ENCODE measurements at places on chromosomes 3 and 15.

DNA sequence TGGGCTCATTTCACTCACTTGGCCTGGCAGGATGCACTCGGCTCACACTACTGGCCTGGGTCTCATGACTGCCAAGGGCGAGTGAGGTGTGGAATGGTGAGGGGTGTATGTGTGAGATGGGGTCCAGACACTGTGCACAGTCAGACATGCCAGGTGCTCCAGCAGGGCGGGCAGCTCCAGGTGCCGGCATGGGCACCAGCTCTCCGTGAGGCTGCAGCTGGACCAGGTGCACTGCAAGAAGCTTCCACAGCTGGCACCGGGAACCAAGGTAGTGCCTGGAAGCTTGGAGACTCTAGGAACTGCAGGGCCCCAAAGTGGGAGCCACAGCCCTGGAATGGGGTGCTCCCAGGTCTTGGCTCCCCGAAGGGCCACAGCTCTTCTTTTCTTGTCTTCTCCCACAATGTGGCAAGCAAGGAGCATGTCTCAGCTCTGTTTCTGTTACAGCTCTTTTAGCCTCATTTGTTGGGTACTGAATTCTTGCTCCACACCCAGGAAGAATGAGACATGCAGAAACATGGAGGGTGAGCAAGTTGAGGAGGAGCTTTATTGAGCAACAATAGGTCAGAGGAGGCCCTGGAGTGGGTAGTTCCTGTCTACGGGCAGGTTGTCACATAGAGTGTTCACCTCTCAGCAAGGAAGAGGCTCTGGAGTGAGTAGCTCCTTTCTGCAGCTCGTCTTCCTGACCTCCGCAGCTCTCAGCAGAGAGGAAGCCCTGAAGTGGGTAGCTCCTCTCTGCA lies 762.8 kb downstream of the CADM2 start:
- DNase-seq, result no peak

GRCh38 chr3:117793622-117794265 lies 1084.2 kb downstream of the TUSC7 start:
- DNase-seq, result no peak

DNA sequence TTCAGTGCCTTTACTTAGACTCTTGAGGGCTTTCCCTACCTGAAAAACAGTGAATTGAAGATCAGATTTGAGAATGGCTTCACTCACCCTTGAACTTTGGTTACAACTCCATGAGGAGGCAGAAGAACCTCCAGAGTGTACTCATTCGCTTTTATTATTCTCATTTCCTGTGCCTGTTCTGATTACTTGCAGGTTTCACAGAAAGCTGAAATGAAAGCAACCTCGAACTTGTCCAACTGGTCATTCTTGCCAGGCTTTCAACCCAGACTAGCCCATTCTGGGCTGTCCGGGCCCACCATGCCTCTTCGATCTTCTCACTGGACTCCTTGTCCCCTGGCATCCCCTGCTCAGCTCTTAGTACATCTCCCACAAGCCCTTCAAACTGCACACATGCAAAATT lies 20.2 kb upstream of the THUMPD3 start:
- no peak for DNase-seq

- DNase-seq, result no peak
These were observed 21.8 kb downstream of the CDCP1 start for GRCh38 chr3:45124352-45124751.

GRCh38 chr15:60347480-60348049 lies 50.2 kb downstream of the ANXA2 start:
- no peak for DNase-seq

DNA sequence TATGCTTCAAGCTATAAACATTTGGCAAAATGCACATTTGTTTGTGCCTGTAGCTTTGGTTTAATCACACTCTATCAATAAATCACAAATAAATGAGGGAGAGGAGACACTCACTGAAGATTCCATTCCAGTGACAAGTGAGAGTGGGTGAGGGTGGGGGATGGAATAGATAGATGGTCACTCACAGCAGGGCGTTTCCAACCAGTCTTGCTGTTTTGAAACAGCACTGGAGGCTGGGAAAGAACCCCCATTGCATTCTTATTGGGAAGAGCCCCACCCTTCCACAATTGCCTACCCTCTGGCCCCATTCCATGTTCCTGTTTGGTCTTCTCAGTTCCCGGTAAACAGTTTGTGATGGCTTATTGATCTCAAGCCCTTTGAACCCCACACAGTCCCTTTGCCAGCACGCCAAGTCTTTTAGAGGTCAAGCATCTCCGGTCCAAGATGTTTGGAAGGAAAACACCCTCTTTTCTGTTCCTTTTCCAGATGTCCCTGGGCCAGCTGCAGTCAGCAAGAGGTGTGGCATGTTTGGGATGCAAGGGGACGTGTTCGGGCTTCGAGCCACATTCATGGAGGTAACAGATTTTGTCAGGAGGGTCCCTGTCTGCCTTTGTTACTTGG lies 30.7 kb downstream of the LMCD1 start:
- DNase-seq, result no peak

DNA sequence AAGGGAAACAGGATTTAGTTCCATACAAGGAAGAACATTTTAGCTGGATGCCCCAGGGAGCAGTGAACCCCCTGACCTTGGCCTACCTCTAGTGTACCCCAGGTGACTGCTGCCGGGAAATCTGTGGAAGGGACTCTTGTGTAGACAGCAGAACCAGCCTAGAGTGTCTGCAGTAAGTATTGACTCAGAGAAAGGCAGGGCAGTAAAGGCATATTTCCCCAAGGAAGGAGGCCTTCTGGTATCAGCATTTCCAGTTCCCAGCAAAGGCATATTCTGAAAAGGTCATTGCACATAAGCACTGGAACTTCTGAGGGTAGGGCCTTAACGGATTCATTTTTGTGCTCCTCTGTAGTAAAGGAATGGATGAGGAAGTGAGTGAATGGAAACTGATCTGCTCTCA lies 246.2 kb downstream of the FAM43A start:
- no peak for DNase-seq
